ENCODE measurements at places on chromosomes 1 and 21.

- DNase-seq, result no peak
Measured at GRCh38 chr1:206970446-206970845, at the start of gene FCAMR. FCAMR (minus strand) TSS chr1:206970460; CDS start chr1:206970125, 335 bp downstream.

GRCh38 chr1:222167111-222167510 lies 380.8 kb downstream of the HHIPL2 start:
- DNase-seq, result no peak

- no peak for DNase-seq
Measured at GRCh38 chr1:43309405-43310025, 8.7 kb downstream of the TIE1 start.

- no peak for DNase-seq
Measured at GRCh38 chr1:201497935-201498509, 8.9 kb downstream of the CSRP1 start.

DNA sequence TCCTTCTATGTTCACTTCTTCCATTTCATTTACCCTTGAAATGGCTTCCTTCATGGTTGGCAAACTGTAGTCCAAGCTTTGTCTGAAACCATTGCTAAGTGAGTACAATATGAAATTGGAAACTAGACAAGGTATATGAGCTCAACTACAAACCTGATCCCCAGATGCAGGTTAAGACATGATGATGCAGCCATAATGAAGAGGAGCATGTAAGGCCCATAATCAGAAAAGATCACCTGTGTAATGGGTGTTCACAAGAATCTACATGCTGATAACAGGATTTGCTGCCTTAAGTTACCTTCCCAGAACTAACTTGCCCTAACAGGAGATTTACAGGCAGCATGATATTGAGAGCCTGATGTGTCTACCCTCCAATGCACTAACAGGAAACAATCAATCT lies 153.9 kb downstream of the KCNH1 start:
- no peak for DNase-seq

DNA sequence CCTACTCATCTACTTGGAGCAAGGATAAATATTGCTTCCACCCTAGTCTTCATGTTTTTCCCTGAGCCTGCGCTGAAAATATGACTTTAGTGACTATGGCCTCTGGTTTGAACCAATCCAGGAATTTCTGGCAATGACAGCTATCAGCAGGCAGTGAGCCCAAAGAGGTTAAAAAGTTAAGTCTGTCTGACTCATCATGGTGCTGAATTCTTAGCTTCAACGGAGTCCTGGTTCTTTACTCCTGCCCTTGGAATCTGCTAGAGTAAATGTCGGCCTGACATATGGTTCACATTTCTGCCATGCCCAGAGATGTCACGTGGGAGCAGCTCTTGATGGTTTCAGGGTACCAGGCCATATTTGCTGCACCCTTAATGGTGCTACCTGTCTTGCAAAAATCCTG lies 351.6 kb upstream of the PLXNA2 start:
- no peak for DNase-seq

DNA sequence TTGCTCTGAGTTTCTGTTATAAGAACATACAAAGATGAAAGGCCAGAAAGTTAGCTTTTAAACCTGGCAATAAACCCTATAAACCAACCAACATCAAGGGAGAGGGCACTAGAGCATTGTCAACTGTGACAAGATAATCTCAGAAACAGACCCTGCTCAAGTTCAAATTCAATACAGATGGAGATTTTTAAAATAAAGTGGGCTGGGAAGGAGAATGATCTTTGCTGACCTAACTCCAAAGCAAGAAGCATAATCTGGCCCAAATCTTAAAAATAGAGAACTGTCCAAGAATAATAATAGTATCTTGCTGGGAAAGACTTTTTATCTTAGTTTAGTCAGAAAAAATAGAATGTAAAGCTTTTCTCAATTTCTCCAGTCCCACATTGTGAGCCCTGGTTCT lies 485.5 kb downstream of the DISC1 start:
- no peak for DNase-seq

DNA sequence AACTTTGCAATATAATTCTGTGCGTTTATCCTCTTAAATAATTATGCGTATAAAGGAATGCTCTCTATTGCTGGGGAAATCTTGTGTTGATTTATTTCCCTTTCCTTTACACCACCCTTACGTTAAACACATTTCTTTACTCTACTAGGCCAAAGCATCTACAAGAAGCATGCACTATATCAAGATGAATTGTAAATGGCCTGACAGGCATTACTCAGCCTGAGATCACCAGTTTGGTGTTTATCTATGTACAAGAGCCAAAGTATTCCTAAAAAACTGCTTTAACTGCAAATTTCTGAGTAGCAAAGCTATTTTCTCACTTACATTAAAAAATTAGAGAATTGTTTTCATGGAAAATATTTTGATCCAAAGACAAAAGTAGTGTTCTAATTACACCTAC lies 114.8 kb downstream of the TYW3 start:
- DNase-seq, result no peak

GRCh38 chr1:209911746-209912145 lies 26.3 kb upstream of the SYT14 start:
- DNase-seq, result no peak

DNA sequence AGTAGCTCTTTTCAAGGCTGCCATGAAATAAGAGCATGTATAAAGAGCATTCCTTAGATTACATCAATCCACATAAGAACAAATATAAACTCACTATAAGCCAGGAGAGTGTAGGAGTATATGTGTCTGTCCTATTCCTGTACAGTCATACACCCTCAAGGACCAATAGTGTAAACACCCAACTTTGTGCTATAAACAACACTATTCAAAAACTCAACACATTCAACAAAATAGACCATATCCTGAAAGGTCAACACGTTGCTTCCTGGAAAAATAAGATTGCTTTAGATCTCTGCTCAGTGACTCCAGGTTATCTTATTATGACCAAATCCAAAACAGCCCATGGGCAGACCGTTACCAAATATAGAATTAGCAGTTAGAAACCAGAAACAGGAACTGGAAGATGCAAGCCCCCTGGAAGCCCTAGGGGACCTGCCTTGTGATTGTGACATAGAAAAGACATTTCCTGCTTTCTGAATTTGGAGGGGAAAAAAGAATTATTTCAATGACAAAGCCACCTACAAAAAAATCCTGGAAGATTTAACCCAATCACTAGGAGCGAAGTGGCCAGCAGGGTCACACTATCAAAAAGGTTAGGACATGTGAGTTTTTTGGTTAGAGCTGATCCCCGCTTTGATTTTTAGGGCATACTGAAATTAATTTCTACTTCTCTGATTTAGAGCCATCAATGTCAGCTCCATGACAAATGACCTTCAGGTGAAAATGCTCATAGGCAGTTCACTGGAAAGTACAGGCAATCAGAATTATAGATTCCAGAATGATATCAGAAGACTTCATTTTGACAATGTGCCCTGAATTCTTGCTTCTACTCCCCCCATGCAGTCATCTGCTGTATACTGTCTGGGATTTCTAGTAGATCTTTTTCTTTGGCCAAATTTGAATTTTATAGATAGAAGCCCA lies 59.9 kb downstream of the LRRC8C start:
- DNase-seq, result no peak

Measured in SW 1271 (cell line).